Activated CD4-positive, alpha-beta T cell treated with anti-CD3 and anti-CD28 coated beads, Interleukin-2, amount 50 U/mL, for 4 hours (primary cell): ENCODE measurements at places on chromosomes 7 and 10.

- DNase-seq = no peak
These were observed 88.0 kb downstream of the SNX10 start for GRCh38 chr7:26379711-26380110.

DNA sequence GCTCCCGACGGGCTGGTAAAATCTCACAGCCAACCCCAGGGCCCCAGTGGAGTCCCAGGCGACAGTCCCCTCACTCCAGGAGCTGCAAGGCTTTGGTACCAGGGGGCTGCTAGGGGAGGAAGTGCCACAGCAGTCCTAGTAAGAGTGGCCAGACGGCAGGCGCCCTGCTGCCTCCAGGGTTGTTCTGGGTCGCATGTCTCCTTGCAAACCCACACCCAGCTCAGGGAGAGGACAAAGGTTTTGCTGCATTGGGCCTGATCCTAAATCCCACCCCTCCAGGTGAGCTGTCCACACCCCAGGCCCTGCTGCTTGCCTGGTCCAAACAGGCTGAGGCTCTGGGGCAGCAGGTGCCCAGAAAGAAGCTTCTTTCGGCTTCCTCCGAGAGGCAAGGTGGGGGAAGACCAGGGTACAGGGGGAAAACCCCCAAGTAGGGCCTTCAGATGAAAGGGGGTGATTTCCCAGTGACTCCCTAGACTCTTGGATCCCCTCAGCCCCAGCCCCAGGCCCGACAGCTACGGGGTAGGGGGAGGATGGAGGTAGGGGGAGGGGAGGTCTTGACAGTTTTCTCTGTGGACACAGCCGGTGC is 4.2 kb upstream of the KCP start:
- no peak for DNase-seq

- DNase-seq = no peak
These were observed 71.5 kb downstream of the CARD11 start for GRCh38 chr7:2971914-2972834.

DNA sequence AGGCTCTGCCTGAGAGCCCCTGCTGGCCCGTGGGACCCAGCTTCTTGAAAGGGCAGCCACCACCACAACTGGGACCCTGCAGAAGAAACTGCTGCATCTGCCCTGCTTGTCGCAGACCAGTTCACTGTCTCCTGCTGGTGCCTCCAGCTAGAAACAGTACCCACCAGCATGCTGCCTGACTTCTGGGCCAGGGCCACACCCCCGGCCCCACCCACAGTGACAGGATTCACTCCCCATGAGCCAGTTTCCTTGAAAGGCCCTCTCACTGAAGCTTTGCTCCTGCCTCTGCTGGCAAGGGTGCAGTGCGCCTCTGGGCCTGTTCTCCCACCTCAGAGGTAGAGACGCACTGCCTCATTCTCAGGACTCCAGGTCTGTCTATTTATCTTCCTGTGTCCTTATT is 32.4 kb downstream of the ANXA11 start:
- DNase-seq = no peak

DNA sequence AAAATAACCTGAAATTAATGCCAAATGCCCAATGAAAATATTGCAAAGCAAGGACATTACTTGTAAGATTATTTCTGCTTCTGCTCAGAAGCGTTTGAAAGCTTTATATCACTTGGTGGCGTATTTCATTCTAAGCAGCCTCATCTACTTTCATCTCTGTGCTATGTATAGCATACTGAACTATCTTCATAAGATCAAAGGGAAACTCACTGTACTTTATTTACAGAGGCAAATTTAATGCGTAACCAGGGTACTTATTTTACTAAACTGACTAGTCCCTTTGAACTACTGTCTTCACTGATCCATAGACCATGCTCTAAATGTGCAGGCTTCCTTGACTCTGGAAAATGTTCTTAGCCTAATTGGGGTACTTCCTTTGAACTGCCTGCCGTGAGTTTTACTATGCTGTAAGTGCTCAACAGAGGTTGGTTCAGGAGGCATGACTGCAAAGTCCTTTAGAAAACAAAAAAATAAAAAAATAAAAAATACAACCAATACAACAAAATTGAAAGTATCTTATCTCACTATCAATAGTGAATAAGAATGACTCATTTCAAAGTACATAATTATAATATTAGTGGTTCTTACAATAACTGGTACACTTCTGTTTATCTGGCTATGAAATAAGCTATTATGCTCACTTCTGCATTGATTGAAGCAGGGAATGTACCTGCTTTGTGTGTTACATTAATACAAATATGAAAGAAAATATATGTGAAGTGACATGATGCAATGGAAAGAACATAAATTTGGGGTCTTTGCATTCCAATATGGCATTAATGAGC is 41.0 kb upstream of the TSPAN12 start:
- no peak for DNase-seq

GRCh38 chr7:91600112-91600511 is 280.4 kb downstream of the MTERF1 start:
- DNase-seq = no peak

- no peak for DNase-seq
These were observed 761.5 kb upstream of the POM121L12 start for GRCh38 chr7:52273685-52274610.

DNA sequence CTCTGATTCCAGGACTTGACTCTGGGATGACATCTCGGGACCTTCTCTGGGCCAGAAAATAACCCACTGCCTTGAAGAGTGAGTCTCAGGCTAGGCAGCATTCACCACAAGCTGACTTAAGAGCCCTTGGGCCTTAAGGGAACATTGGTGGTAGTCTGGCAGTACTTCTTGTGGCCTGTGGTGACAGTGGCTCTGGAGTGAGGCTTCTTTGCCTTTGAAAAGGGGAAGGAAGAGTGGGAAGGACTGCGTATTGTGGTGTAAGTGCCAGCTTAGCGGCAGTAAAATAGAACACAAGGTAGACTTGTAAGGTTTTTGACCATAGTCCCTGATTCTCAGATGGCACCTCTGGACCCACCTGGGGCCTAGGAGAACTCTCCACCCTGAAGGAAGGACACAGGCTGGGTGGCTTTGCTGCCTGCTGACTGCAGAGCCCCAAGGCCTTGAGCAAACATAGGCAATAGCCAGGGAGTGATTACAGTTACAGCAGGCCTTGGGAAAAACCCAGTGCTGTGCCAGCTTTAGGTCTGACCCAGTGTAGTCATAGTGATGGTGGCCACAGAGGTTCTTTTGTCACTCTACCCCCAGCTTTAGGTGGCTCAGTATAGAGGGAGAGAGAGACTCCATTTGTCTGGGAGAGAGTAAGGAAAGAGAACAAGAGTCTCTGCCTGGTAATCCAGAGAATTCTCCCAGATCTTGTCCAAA is 483.9 kb downstream of the SH2D4B start:
- DNase-seq = no peak

DNA sequence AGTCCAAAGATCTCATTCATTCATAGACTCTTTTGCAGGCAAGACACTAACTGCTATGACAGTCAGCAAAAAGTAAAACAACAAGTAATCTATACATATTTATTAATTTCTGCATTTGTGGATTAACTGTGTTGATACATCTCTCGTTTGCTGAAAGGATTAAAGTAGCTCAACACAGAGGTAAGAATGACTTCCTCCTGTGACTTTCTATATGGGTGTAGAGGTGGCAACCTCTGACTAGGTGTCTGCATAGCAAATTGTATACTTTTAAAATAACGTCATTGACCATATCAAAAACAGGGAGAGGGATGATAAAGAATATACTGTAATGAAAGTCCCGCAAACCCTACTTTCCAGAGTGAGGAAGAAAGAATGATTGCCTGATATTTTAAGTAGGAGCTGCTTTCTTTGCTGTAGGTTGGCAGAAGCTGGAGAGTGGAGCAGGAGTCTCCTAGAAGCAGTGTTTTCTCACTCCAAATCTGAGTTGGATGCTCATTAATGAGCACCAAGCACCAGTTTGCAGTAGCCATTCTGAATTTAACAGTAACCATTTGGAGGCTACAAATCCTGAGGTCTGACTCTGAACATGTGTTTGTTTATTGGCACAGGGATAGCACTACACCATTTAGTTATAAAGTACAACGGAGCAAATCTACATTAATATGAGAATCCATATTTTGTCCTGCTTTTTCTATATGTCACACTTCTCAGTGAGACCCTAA is 9.2 kb upstream of the LRRN3 start:
- no peak for DNase-seq
